NCI-H2029 (cell line): ENCODE measurements at places on chromosomes 7 and 10.
A peak's percentile ranks its signal among the peaks of the same experiment; 100 is the strongest.

- DNase-seq = peak; percentile 52
These were observed 709 bp downstream of the ARPC1B start for GRCh38 chr7:99375070-99375807.

GRCh38 chr7:156305351-156305750 is 335.2 kb upstream of the RNF32 start:
- no peak for DNase-seq

DNA sequence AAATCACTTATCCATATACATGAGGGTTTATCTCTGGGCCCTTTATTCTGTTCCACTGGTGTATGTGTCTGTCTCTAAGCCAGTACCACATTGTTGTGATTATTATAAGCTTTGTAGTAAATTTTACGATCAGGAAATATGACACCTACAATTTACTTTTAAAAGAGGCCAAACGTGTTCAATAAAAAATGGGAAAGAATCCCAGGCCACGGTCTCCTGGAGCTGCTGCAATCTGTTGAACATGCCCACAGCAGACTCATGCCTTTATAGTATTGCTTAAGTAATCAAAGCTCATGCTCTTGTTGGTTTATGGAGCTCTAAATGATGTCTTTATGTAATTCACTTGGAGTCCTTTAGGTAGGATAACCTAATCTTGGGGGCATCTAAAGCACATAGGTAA is 273.0 kb downstream of the ZMYND11 start:
- no peak for DNase-seq

GRCh38 chr7:95725205-95725604 is 47.1 kb upstream of the DYNC1I1 start:
- no peak for DNase-seq

DNA sequence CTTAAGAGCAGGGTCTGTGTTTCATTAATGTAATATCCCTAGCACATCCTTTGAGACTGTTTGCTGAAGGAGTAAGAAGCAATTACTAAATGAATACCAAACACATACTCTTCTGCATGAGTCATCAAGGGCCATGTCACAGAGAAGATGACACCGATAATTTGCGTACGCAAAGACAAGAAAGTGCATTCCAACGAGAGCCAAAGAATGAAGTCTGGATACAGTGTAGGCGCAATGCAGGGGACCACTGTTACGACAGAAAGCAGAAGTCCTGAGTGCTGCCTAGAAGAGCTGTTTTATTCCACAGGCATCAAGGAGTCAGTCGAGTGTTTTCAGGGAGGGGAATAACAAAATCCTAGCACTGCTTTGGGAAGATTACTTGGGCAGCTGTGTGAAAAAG is 62.7 kb downstream of the VPS41 start:
- no peak for DNase-seq

- no peak for DNase-seq
These were observed 10.3 kb upstream of the STK17A start for GRCh38 chr7:43572516-43573049.

GRCh38 chr7:101772508-101773211 is 44.8 kb upstream of the CUX1 start:
- DNase-seq = no peak

DNA sequence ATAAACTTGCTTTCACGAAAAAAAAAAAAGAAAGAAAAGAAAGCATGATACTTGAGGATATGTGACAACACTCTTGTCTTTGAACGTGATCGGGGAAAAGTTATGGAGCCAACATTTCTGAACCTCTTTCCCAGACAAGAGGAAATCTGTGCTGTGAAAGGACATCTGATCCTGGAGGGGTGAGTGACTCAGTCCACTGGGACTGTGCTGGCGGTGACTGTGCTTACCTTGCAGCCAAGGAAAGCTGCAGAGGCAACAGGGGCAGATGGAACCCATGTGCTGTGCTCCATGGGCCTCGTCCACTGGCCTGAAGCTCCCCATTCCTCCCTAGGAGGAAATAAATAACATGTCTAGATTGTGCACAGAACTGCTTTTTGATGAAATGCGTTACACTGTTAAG is 116.5 kb upstream of the RAB11FIP2 start:
- no peak for DNase-seq

DNA sequence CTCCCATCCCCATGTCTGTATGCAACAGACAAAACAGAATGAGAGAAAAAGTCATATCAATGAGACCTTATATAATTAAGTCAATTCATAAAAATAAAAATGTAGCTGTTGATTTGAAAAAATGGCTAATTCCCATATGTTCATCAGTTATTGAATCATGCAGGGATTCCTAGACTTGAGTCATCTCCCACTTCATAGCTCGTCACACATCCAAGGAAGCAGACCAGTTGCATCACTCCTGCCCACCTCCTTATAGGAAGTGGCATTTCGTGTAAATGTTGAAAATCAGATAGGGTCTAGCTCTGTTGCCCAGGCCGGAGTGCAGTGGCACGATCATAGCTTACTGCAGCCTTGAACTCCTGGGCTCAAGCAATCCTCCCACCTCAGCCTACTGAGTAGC is 56.1 kb upstream of the SH2B2 start:
- no peak for DNase-seq

- no peak for DNase-seq
These were observed 88.9 kb upstream of the MKX start for GRCh38 chr10:27834476-27834875.

- no peak for DNase-seq
These were observed 116.2 kb downstream of the SH3PXD2A start for GRCh38 chr10:103739039-103739764.

GRCh38 chr7:2999078-2999500 is 44.6 kb downstream of the CARD11 start:
- DNase-seq = no peak

DNA sequence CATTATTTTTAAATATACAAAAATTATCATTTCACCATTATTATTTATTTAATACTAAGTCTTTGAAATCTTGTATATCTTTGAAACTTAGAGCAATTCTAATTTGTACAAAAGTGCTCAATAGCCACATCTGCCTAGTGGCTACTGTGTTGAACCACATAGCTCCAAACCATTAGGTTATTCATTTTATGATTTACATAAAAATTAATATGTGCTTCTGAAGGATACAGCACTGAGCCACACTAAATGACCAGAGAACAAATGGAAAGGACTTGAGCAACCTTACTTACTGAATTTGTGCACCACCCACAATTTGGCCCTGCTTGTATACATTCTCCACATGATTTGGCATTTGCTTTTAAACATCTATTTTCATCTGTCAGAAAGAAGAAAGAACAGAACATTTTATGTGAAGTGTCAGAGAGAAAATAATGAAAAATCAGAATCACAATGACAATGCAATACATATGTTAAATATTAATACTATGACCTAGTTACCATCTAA is 25.8 kb downstream of the ITGB1 start:
- DNase-seq = no peak

DNA sequence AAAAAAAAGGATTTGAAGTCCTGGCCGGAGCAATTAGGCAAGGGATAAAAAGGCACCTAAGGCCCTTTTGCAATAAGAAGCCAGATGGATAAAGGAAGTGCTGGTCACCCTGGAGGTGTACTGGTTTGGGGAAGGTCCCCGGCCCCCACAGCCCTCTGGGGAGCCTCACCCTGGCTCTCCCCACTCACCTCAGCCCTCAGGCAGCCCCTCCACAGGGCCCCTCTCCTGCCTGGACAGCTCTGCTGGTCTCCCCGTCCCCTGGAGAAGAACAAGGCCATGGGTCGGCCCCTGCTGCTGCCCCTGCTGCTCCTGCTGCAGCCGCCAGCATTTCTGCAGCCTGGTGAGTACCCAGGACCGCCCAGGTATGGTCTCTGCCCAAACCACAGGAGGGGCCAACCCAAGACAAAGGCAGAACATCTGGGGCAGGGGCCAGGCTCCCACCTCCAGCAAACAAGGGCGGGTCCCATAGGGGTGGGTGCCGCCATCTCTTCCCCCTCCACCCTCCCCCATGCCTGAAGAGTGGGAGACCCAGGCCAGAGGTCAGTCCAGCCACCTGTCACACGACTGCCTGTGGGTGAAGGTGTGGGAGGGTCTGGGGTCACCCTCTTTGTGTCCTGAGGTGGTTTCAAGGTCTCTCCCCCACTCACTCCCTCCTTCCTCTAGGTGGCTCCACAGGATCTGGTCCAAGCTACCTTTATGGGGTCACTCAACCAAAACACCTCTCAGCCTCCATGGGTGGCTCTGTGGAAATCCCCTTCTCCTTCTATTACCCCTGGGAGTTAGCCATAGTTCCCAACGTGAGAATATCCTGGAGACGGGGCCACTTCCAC is at the start of gene PILRB:
PILRB (plus strand) TSS at position 91 of the 830 bp plus-strand sequence; CDS start at position 277, 186 bp downstream.
- no peak for DNase-seq

DNA sequence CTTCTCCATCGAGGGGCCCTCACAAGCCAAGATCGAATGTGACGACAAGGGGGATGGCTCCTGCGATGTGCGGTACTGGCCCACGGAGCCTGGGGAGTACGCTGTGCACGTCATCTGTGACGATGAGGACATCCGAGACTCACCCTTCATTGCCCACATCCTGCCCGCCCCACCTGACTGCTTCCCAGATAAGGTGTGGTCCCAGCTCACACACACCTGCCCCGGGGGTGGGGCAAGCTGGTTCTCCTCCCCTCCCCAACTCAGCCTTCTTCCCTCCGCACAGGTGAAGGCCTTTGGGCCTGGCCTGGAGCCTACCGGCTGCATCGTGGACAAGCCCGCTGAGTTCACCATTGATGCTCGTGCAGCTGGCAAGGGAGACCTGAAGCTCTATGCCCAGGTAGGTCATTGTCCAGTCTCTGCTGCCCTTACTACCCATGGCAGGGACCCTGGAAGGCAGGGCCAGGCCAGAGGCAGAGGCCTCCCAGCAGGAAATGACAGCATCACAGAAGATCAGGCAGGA is 11.0 kb downstream of the FLNC start:
- DNase-seq = peak; percentile 30

DNA sequence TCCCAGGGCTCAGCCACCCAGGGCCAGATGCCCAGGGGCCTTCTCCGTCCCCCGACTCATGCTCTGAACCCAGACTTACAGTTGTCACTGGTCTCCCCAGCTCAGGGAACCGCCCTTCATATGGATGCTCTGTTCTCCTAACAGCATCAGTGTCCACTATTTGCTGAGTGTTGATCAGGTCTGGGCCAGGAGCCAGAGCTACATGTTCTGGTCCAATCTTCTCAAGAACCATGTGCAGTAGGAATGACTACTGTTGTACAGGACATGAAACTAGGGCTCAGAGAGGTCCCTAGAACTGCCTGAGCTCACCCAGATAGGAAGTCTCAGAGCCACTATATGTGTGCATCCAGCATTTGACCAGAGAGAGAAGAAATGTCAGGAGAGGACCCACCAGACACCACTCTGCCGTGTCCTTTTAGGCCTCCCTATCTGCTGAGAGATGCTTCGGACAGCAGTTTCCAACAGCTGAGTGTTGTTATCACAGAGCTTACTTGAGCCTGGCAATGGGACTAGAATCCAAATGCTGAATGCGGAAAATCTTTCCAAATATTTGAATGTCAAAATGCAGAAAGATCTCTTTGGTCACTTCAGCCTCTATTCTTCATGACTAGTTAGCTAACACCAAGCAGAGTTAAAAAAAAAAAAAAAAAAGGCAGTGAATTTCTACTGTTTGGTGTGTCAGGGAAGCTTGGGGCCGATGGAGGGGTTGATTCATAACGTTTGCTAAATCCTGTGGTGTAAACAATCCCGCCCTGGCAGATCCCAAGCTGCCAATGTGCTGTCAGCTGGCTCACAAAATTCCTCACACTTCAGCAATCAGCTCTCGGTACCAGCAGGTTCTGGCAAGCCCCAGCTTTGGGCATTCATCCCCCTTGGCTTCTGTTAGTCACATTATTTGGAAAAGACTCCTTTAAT is 246.1 kb downstream of the TNS3 start:
- DNase-seq = no peak

DNA sequence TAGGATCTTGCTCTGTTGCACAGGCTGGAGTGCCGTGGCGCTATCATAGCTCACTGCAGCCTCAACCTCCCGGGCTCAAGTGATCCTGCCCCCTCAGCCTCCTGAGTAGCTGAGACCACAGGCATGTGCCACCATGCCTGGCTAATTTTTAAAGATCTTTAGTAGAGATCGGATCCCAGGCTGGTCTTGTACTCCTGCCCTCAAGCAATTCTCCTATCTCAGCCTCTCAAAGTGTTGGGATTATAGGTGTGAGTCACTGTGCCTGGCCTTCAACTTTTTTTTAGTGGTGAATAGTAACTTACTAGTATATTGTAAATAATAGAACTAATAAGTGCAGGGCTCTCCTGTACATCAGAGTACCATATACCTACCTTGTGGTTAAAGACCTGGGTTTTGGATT is 52.1 kb upstream of the LMTK2 start:
- no peak for DNase-seq

DNA sequence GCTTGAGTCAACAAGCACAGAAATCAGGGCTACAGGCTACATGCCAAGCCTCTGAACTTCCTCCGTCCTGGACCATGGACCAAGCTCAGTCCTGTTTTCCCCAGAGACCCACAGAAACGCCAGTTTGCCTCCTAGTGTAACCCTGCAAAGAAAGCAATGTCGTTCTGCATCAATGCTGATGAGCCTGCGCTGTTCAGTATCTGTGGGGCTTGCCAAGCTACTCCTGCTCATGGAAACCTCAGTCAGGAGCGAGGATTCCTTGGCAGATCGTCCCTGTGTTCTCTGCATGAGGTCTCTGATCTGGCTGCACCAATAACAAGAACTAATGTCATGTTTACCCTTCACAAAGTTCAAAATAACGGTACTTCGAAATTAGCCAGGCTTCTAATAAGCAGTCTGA is 495.5 kb upstream of the C7orf33 start:
- DNase-seq = no peak

DNA sequence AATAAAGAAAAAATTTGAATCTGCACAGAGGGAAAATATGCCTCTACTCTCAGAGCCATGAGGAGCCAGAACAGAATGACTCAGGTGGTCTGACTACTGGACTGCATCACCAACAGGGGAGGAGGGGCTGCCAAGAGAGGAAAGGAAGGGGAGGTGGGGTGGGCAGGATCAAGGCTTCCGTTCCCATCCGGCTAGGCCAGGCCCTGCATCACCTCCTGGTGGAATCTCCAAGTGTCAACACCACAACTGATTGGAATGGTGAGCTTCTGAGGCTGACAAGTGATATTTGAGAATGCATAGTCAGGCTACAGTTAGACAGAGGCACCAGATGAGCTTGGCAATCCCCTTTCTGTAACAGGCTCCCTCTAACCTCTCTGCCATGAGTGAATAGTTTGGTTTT is 10.4 kb upstream of the GPR26 start:
- DNase-seq = no peak

DNA sequence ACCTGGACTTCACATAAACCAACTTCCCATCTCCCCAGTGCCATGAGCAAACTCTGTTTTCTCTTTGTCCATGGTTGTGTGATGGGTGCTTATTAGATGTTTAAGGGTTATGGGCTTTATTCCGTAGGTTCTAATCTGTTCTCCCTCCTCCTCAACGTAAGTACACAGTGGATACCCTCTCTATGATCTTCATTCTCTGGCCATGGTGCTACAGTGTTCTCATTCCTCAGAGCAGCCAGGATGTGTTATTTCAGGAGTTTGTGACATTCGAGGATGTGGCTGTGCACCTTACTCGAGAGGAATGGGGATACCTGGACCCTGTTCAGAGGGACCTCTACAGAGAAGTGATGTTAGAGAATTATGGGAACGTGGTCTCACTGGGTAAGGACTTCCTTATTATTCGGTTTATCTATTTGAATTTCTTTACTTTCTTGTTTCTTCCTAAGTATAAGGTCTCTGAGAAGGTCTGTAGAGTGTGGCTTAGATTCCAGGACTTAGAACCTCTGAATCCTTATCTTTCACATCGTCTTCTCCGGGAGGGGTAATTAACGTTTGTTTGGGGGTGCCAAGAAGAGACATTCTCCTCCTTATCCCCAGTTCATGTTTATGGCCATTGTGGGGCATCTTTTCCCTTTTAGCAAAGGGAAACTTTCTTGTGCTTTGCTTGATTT is 3.8 kb downstream of the ZNF655 start:
- no peak for DNase-seq
